Stomach (tissue), 19 donors: ENCODE measurements at places on chromosomes 5 and 9. TPM values are rescaled to one million over a fixed set of nuclear protein-coding genes. Genes with fewer than 3 reads are reported as not detected.

DNA sequence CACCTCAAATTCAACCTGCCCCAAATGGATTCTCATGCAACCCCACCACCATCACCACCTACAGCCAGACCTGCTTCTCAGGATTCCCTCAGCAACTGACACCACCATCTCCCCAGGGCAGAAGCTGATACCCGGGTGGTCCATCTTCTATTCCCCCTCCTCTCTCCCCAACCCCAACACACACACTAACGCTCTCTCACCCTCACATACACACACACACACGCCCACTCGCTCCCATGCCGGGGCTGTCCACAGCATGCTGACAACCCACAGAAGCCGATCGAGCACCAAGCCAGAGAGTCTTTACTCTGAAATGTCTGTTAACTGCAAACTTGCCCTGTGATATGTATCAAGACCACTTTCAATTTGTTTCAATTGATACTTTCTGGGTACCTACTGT is 28.4 kb downstream of the B4GALT1 start:
- peaks cover 24% of the 10 kb centered on the region for H3K36me3 ChIP-seq
- no peak overlapping the region for H3K4me3 ChIP-seq
- no peaks in the 10 kb centered on the region for H3K27me3 ChIP-seq
- H3K4me1 ChIP-seq, result peaks cover 79% of the 10 kb centered on the region

DNA sequence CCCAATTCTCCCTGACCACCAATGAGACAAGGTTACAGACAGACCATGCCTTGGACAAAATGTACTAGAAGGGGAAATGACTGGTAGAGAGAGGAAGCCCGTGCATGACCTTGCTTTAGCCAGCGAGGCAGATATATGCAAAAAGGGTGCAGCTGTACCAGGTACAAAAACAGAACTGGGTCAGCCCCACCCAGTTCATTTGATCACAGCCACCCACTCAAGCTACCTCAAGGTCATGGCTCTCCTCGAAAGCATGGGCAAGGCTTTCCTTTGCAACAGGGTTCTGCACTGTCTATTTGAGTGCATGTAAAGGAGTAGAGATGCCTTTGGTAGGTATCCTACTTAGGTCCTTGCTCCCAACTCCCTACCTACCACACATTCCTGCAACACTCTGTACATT is 33.3 kb downstream of the TLE1 start:
- DNase-seq, result peak; percentile 67
- peaks cover 21% of the 10 kb centered on the region for H3K36me3 ChIP-seq
- no peak overlapping the region for H3K27ac ChIP-seq
- H3K27me3 ChIP-seq, result no peaks in the 10 kb centered on the region

The WDR5 gene
- total RNA-seq, result 20.0 TPM

DNA sequence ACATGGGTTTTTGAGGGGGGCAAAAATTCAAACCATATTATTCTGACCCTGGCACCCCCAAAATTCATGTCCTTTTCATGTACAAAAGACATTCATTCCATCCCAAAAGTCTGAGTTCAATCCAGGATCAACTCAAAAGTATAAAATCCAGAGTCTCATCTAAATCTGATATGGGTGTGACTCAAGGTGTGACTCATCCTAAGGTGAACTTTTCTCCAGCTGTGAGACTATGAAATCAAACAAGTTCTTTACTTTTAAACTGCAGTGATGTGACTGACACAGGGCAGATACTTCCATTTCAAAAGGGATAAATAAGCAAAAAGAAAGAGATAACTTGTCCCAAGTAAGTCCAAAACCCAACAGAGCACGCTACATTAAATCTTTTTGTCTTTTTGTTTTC is 20.6 kb upstream of the CYLC2 start:
- no peaks in the 10 kb centered on the region for H3K27me3 ChIP-seq
- H3K36me3 ChIP-seq, result no peaks in the 10 kb centered on the region
- no peak overlapping the region for H3K27ac ChIP-seq
- no peak for DNase-seq
- no peak overlapping the region for H3K4me3 ChIP-seq
- no peaks in the 10 kb centered on the region for H3K4me1 ChIP-seq

The ASPN gene
- 0.29 TPM for total RNA-seq

GRCh38 chr5:180975338-180975737 is 13.3 kb upstream of the BTNL3 start:
- H3K4me3 ChIP-seq, result no peak overlapping the region
- no peaks in the 10 kb centered on the region for H3K27me3 ChIP-seq
- H3K36me3 ChIP-seq, result no peaks in the 10 kb centered on the region
- no peak overlapping the region for H3K27ac ChIP-seq

- peaks cover 5% of the 10 kb centered on the region for H3K4me1 ChIP-seq
- no peak overlapping the region for H3K27ac ChIP-seq
- no peaks in the 10 kb centered on the region for H3K36me3 ChIP-seq
- no peak overlapping the region for H3K4me3 ChIP-seq
These were observed 25.7 kb downstream of the ZSWIM6 start for GRCh38 chr5:61357745-61358144.
